NCI-H748 treated with DMSO at 0.1 percent for 48 hours (cell line): ENCODE measurements at places on chromosomes 16 and 17.

DNA sequence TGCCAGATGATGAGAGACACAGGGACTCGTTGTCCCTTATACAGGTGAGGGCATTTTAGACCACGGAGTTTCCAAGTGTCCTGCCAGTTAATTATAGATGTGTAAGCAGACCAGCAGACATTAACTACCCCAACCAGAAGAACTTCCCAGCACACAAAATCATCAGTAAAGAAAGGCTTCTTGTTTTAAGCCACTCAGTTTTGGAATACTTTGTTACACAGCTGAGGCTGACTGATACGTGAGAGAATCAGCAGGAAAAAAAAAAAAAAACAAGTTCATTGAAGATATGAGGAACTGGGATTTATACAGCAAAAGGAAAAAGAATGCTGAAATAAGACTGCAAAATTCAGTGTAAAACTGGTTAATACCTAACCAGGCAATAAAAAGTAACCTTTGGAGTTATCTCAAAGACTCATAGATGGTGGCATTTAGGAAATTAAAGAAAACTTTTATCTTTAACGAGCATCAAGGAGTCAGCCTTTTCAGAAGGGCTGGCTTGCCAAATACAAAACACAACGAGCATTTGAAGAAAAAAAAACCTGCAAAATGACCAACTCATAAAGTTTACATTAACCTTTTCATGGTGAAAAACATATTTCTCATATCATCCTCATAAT, 28.1 kb downstream of the TMEM238L start:
- DNase-seq: no peak

GRCh38 chr16:84180519-84181140, 6.2 kb downstream of the TAF1C start:
- no peak for DNase-seq

DNA sequence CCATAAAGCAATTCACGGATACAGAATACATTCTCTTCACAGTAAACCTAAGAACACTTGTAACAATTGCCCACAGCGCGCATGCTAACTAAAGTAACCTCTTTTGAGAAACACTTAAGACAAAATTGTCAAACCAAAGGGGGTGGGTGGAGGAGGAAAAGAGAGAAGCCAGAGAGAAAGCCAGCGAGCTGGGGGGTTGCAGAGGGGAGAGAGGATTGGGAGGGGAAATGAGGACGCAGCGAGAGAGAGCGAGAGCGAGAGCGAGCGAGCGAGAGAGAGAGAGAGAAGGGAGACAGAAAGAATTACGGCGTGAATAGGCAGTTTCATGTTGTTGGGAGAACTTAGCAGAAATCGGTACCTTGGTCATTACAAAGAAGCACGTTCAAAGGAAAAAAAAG, 1.6 kb upstream of the HOXB7 start:
- no peak for DNase-seq

DNA sequence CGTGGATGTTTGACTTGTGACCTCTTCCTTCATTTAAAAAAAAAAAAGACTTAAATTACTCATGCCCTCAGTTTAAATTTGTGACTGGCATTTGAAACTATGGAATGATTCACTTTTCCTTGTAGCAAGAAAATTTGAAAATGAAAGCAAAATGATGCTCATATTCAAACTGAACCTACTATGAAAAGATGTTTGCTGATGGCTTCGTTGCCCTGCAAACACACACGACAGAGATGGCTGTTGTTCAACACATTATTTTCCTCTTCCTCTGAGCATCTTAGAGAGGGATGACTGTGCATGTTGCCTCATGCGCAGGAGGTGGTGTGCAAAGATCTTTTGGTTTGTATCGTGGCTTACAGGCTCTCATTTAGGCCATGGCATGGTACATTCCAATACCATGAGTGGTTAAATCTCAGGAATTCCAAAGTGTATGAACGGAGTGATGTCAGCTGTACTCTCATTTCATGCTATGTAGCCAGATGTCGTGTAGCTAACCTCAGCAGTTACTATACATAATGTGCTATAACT, 164.5 kb downstream of the PRKCA start:
- DNase-seq: no peak

DNA sequence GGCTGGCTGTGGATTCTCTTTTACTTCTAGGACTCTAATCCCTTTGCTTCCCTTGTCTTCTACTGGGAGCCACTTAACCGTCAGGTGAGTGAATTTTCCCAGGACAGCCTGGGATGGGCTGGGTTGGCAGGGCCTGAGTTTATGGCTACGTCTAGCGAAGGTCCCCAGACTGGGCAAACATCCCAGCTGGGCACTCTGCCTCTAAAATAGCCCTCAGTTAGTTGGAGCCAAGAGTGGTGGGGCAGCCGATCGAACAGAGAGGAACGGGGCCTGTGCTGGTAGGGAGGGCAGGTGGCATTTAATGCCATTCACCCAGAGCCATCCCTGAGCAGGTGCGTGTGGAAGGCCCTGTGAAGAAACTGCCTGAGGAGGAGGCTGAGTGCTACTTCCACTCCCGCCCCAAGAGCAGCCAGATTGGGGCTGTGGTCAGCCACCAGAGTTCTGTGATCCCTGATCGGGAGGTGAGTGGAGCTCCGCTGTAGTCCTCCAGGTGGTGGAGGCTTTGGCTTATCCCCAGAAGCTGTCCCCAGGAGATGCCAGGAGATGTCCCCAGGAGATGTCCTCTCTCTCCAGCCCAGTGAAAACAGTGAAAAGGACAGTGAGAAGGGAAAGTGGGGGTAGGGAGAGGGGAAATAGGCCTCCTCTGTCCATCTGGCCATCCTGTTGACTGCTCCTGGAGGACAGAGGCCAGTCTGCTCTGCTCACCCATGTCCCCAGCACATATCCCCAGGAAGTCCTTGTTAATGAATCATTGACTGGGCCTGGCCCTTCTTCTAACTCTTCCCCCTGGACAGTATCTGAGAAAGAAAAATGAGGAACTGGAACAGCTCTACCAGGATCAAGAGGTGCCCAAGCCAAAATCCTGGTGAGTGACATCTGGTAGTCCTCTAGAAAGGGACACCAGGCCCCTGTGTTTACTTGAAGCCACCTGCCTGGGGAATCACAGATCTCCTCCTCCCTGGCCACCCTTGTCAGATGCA, 4.4 kb downstream of the PNPO start:
- DNase-seq: no peak

- DNase-seq: no peak
Observed at GRCh38 chr17:82201498-82201910, 11.1 kb downstream of the CCDC57 start.

DNA sequence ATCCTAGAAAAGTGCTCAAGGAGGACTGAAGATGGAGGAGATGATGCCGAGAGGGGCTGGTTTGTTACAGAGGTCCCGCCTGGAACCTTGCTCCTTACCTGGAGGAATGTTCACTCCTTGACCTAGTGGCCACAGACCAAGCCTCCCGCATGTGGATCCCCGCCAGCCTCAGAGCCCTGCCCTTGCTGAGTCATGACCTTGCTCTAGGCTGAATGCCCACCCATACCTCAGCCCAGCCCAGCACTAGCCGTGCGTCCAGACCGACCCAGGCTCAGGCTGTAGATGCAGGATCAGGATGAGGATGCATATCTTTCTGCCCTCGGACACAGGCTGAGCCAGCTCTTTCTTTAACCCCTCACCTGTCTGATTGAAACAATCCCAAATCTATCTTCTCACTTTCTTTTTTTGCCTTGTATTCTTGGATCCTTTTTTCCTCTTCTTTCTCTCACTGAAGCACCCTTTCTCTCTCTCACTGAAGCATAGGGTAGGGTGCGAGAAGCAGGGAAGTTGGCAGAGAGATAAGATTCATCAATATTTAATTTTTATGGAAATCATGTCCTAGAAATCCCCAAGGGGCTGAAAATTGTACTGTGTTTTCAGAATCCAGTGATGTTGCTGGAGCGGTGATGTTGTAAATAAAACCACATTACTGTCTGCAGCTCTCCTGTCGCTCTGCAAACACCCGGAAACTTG, 34.9 kb downstream of the WSCD1 start:
- no peak for DNase-seq

DNA sequence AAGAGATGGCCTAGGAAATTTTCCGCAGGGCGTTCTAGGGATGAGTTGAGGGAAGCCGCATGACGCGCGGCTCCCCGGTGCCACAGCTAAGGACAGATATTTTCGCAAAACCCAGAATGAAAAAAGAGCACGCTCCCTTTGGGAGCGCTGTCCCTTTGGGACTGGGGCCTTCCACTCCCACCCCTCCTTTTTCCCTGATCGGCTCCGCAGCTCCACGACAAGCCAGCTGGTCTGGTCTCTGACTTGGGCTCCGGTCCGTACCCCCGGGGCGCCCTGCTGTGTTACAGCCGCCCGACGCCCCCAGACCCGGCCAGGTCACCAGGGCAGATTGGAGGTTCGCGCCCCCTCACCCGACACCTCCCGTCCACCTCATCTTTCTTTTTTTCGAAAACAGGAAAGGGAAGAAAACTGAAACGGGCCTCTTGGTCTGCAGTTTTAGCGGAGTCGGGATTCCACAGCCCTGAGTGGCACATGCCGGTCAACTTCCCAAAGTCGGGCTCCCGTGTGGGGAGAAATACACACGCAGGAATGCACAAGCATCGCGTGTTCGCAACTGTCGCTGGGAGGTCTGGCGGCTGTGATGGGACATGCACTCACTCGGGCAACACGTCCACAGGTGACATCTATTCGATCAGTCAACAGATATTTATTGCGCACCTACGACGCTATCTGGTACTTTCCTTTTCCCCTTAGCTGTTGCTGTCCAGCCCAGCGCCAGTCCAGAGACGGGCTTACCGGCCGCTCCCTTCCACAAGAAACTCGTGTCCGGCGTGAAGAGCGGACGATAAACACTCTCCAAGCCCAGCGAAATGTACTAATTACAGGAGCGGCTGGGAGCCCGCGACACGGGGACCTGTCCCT, 3.9 kb upstream of the SOX9 start:
- no peak for DNase-seq

DNA sequence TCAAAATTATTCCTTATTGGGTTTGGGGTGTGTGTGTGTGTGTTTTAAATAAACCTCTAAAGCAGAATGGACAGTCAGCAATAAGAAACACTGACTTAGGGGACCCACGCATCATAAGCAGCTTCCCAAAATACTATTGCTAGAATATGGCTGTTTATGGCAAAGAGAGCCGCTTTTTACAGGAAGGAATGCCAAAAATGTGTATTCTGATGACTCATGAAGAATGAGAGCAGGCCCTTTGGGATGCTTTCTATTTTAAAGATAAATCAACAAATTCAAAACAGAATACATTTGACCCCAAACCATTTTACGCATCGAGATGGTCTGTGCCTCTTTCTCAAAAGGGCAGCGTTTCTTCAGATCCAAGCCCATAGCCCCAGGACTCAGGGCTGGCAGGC, 37.5 kb downstream of the ARHGAP17 start:
- DNase-seq: no peak

DNA sequence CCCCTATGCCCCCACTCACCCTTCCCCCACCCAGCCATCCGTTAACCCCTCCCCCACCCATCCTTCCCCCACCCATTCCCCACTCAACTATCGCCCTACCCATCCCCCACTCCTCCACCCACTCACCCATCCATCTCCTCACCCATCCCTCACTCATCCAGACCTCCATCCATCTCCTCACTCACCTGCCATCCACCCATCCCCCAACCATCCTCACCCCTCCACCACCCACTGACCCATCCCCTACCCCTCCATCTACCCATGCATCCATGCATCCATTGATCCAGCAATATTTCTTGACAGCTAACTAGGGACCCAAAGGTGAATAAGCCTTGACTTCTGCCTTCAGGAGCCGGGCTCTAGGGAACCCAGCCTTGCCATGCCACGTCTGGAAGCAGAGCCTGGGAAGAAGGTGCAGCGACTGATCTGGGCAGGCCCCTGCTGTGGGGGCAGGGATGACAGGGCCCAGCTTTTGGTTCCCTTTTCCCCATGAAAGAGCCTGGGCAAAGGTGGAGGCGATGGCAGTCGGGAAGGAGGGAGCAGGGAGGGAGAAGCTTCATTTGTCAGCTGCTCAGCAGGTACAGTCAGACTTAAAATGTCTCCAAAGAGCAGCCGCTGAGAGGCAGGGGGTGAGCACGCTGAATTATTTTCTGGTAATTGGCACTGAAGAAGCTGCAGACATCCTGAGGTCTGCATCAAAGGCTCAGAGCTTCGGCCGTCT, 23.1 kb upstream of the DOC2B start:
- no peak for DNase-seq

DNA sequence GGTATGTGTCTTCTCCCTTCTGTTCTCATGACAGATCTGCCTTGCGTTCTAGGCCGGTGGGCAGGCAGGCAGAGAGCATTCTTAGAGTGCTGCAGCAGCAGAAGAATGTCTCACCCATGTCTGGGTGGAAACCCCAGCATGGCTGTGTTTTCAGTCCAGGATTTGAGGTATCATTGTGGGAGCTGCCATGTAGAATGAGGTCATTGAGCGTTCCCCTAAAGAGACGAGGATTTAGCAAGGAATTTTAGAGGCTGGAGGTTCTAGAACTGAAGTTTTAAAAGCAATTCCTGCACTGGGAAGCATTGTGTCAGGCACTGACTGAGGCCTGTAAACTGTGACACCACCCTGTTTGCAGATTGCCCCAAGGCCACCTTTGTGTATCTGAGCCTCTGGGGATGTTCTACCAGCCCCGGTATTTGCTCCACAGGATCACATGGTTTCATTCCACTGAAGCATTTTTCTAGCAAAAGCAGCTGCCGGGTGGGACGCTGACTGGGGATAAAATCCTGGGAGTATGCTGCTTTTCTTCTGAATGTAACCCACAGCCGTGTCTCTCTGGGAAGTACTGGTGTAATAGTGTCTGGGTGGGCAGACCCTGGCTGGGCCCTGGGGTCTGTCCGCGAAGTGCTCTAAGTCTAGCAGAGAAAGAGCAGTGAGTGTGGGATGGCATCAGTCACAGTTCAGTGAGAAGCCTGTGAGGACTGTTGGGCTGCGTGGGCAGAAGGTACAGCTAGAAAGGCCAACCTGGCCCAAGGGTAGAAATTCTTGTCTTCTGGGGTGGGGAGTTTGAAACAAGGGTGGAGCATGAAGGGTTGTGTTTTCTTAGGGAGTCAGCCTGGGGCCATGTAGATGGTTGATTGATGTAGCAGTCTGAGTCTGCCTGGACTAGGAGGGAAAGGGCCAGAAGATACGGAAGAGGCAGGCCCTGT, 30.2 kb downstream of the PLCD3 start:
- no peak for DNase-seq

- DNase-seq: no peak
Observed at GRCh38 chr17:64186171-64187092, 56.5 kb upstream of the ERN1 start.

DNA sequence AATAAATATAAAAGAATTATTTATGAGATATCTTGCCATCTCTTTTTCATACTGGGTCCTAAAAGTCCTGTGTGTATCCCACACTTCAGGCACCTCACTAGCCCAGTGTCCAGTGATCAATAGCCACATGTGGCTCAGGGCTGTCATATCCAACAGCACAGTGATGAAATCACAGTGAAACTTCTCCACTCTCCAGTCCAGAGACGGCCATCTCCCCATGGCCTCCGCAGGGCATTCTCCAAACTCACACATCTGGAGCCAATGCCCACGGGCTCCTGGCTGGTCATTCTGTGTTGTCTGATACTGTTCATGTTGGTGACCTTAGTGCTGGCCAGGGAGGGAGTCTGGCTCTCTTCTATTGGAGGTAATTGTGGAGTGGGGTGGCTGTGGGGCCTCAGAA, 125.2 kb upstream of the SDK2 start:
- DNase-seq: no peak
